ENCODE measurements at places on chromosomes 7 and 10. TPM values are rescaled to one million over a fixed set of nuclear protein-coding genes. Genes with fewer than 3 reads are reported as not detected.

The GIMAP1 gene
- polyA plus RNA-seq = 19.6 TPM

GRCh38 chr10:114647545-114648138 is 10.4 kb downstream of the ABLIM1 start:
- no peak for DNase-seq

DNA sequence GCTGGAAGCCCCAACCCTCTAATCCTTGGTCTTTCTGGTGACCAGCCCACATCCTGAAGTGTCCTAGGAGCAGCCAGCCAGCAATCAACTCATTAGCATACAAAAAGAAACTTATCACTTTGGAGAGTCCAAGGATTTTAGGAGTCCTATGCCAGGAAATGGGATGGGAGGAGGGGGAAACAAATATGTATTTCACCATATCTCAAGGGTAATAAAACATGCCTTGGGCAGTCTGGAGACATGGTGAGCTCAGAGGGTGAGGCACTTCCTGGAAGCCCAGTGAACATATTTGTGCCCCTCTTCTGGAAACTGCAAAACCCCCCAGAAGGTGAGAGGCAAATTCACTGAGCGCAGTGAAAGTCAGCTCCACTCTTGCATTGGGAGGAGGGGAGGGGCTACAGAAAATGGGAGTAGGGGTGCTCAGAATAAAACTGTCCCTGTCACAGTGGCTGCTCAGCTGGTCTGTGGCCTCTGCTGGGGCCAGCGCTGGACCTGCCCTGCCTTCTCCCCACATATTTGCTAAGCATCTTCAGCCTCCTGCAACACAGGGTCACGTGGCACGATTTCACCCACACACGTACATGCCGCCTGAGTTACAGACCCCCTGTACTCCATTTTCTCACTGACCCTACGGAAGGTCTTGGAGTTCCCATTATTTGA is 17.7 kb upstream of the ZMIZ1 start:
- no peak for DNase-seq

The GRM3 gene
- not detected for polyA plus RNA-seq

DNA sequence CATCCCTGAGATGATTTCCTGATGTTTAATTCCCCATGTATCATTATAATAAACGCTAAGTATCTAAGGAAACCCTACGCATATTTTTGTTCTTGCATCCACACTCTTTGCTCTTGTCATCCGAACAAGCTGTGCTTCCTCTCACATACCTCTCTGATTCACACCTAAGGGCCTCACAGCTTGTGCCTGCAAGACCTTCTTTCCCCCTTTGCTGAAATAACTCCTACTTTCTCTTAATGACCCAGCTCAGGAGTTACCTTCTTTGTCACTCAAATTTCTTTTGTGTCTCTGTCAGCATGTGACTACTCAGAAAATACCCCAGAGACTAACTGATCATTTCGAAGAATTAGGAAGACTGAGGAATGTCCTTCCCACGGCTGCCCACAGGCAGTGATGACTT is 209.3 kb upstream of the IMMP2L start:
- no peak for DNase-seq
